ENCODE measurements at places on chromosomes 2 and 18.

DNA sequence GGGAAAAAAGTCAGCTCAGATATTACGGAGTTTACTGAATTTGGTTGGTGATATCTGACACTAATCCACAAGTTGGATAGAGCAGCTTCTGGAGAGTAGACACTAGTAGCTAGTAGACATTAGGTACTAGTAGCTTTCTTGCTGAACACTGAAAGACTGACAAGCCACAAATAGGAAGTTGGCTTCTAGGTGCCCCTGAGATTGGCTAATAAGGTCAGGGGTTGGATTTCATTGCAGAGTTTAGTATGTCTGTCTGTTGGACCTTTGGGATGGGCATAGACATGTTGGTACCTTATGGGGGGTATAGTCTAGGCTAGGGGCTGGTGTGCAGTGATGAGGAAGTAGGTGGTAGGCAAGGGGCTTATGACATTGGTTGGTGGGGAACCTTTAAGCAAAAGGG lies 164.9 kb upstream of the LRRTM1 start:
- no peak for DNase-seq

GRCh38 chr18:75369026-75369721 lies 58.3 kb downstream of the SMIM21 start:
- no peak for DNase-seq

DNA sequence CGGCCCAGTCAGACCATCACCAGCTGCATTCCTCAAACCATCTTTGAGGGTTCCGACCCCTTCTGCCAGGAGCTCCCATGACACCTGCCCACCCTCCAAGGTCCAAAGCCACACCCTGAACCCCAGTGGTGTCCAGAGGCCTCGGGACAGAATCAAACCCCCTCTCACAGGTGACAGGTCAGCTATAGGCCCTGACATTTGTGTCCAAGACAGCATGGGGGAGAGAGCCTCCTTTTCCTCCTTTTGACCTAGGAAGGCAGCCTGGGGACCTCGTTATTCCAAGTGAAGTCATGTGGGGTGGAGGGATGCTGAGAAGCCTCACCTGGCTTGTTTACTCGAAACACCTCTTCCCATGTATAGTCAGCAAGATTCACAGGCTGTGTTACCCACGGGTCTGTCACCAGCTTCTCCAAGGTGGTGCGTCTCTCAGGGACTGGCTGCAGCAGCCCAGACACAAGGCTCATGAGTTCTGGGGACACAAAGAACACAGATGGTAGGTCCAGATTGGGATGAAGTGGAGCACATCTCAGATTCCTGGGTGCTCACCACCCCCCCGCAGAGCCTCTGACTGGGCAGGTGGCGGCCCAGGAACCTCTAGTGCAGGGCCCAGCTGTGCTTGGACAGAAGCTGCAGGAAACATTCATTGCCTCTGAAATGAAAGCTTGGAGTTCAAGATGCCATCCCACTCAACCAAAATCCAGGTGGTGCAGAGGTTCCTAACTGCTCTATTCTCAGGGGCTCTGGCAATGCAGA lies 5.1 kb upstream of the MTERF4 start:
- no peak for DNase-seq

GRCh38 chr2:190180313-190181122 lies 118.0 kb upstream of the MSTN start:
- DNase-seq: no peak

DNA sequence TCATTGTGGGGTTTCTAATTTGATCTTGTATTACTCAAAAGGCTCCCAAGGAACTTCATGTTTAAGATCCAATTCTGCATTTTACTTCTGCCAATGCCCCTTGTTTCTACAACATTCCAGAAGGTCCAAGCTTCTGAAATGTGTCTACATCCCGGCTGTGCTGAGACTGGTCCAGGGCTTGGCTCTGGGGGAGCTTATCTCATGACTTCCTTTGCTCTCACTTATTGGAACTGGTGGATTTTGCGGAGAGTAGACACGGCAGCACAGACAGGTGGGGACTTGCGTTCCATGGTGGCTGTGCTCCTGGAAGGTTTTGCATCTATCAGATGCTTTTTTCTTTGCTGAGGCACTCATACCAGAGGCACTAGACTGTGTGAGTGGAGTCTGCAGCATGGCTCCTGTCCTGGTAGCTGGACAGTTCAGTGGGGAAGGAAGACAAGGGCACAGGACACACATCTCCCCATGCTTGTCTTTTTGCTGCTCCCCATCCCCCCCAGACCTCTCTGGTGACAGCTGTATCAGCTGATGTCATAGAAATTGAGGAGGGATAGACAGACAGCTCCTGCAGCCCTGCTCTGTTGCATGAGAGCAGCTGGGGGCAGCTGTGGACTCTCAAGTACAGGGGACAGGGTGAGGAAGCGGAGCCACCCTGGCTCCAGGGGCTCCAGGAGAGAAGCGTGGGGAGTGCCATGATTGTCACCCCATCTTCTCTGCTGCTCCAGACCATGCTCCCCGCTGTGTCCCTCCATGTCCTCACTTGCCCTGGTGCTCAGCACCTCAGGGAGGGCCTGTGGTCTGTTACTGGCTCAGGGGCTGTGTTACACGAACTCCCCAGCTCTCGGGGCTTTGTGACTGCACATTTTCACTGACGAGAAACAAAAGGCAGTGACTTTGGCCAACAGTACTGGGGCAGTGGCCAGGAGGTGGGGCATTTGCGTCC lies 46.0 kb downstream of the ACAA2 start:
- DNase-seq: no peak

DNA sequence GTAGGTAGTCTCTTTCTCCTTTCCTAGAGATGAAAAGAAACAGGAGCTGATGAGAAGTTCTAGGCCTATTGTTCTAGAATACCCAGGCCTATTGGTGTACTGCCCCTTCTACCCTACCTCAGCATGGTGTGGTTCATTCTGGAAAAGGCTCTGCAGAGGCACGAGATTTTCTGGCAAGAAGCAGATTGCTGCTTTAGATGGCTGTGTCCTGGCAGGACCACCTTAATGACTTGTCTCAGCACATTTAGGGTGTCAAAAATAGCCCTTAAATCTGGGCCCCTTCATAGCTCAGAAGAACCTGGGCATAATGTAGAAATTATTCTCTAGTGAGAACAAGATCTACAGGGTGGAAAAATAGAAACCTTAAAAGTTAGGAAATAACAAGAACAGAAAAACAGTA lies 87.9 kb downstream of the BCL2L11 start:
- DNase-seq: no peak

DNA sequence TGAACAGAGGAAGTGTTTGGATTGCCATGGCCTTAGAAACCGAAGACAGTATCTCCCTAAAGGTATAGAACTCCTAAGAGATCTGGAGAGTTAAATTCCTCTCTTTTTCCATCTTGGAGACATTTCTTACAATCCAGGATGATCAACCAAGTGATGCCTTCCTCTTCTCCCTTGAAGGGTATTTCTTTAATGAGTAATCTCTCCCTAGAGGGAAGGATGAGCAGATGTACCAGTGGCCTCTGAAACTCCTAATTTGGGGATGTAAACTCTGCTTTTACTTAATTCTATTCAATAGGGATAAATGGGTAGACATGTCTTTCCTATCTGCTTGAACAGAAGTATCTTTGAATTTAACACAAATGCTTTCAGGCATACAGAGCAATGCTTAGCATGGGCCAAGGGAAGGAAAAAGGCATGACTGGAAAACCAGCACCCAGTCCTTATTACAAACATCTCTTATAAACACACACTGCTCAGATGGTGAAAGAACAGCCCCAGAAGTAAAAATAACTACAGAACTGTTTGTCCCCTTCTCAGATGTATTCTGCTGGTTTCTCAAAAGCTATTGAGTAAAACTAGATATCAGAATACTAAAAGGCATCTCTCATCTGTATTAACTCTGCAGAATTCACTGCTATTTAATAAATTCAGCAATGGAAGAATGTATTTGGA lies 4.7 kb upstream of the THNSL2 start:
- DNase-seq: no peak

All from central memory CD8-positive, alpha-beta T cell (primary cell).